Endothelial cell of coronary artery (primary cell): ENCODE measurements at places on chromosomes 7 and 10. TPM values are rescaled to one million over a fixed set of nuclear protein-coding genes. Genes with fewer than 3 reads are reported as not detected.

CCDC172 gene
- total RNA-seq, result not detected in 2 replicates

PLPP4 gene
- 10.4 and 11.0 TPM in 2 replicates for total RNA-seq

GIGYF1 gene
- 12.1 and 16.4 TPM in 2 replicates for total RNA-seq

RHBDD2 gene
- 10.3 and 10.6 TPM in 2 replicates for total RNA-seq

SH2B2 gene
- 0.90 and 1.7 TPM in 2 replicates for total RNA-seq

ELOVL3 gene
- total RNA-seq, result 0.09 TPM in 1 of 2 replicates, not detected in the other

FEZF1 gene
- not detected in 2 replicates for total RNA-seq

FFAR4 gene
- not detected in 2 replicates for total RNA-seq

SEMA3A gene
- 2.4 and 47.7 TPM in 2 replicates for total RNA-seq

PPP1R3C gene
- 0.72 and 8.2 TPM in 2 replicates for total RNA-seq

STAG3 gene
- total RNA-seq, result 0.09 and 0.19 TPM in 2 replicates

PANK1 gene
- total RNA-seq, result 3.1 and 3.7 TPM in 2 replicates

LIPK gene
- total RNA-seq, result not detected in 2 replicates

AGAP9 gene
- total RNA-seq, result 0.90 and 2.9 TPM in 2 replicates

PPP1R17 gene
- not detected in 2 replicates for total RNA-seq

SEC61G gene
- 183 and 210 TPM in 2 replicates for total RNA-seq

CUL2 gene
- 27.7 and 32.8 TPM in 2 replicates for total RNA-seq

LGI1 gene
- total RNA-seq, result not detected in 2 replicates

RPP38 gene
- 8.0 and 9.1 TPM in 2 replicates for total RNA-seq

CEP55 gene
- total RNA-seq, result 18.3 and 42.4 TPM in 2 replicates

VSTM4 gene
- 0.09 and 0.27 TPM in 2 replicates for total RNA-seq

ABHD11 gene
- total RNA-seq, result 7.7 and 9.4 TPM in 2 replicates

IFIT2 gene
- total RNA-seq, result 0.81 and 1.7 TPM in 2 replicates

PGAM2 gene
- total RNA-seq, result not detected in 2 replicates

CUEDC2 gene
- 38.1 and 52.0 TPM in 2 replicates for total RNA-seq

BBIP1 gene
- total RNA-seq, result 20.4 and 25.8 TPM in 2 replicates

OR2A1 gene
- total RNA-seq, result under 0.01 TPM in 1 of 2 replicates, not detected in the other

PALD1 gene
- 25.0 and 57.1 TPM in 2 replicates for total RNA-seq
